ENCODE measurements at places on chromosomes 16 and 17. TPM values are rescaled to one million over a fixed set of nuclear protein-coding genes. Genes with fewer than 3 reads are reported as not detected.

SYNGR3 gene
- total RNA-seq = 44.9 TPM

ANKRD40CL gene
- not detected for total RNA-seq

GRCh38 chr17:55117164-55117563 lies 147.6 kb upstream of the HLF start:
- no peak for DNase-seq

LLGL2 gene
- total RNA-seq = 34.2 TPM

- no peak for DNase-seq
Measured at GRCh38 chr17:71192848-71193247, 928.0 kb upstream of the SOX9 start.

- no peak for DNase-seq
Measured at GRCh38 chr16:515175-515938, 12.2 kb upstream of the CAPN15 start.

DNA sequence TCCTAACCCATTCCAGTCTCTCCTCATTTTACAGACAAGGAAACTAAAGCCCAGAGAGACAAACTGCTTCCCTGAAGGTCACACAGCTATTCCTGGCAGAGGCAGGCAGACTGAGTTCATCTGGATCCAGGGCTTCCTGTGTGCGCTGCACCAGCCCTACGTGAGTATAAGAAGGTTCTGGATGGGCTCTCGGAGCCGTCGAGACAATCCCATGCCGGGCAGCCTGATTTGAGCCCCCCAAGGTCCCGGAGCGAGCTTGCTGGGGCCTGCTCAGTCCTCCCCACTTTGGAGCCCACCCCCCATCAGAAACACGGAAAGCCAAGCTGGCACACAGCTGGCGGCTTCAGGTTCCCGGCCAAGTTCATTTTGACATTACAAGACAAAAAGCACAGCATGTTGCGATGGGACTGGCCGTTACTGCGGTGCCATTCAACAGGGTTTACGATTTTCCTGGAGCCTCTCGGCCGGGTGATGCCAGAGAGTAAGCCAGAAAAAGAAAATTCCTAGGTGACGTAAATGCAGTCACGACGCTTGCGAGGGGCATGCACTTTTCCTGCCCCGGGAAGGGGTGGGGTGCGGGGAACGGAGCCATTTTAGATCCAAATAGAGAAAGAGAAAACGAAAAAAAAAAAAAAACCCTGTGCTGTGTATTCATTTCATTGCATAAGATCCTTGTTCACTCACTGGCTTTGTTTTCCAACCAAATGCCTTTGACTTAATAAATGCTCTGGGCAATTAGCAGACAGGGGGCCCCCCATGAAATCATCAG lies 167.1 kb upstream of the FOXF1 start:
- no peak for DNase-seq

CCL11 gene
- not detected for total RNA-seq

DBF4B gene
- total RNA-seq = 15.9 TPM

TOX3 gene
- total RNA-seq = not detected

CX3CL1 gene
- total RNA-seq = 59.5 TPM

MPV17L gene
- not detected for total RNA-seq

DNA sequence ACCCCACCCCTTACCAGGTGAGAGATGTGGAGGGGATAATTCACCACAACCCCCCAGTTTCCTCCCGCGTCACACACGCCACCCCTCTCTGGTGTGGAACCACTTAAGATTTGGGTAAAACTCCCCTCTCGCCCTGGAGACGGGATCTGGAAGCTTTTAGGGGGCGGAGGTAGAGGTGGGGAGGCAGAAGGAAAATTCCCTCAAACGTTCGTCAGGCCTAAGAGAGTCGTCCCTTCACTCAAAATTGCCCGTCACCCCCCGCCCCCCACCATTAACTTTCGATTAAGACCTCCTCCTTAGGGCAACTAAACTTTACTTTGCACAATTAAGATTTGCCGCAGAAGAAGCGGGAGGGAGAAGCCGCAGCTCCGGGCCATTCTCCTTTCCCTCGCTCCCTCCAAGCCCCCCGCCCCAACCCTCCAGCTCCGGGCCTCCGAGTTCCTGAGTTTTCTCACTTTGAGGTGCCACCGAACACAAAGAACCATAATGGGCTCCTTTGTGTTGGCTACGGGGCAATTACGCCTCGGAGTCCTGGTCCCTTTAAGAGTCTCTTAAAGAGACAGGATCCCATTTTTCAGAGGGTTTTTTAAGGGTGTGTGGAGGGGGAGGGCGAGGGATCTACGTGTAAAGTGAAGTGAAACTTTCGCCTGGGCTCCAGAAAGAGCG lies 985 bp upstream of the FZD2 start:
- DNase-seq = peak; percentile 53

SCIMP gene
- total RNA-seq = not detected

- DNase-seq = no peak
Measured at GRCh38 chr17:4195306-4195705, 52.3 kb downstream of the CYB5D2 start.

MYH1 gene
- total RNA-seq = not detected

DNA sequence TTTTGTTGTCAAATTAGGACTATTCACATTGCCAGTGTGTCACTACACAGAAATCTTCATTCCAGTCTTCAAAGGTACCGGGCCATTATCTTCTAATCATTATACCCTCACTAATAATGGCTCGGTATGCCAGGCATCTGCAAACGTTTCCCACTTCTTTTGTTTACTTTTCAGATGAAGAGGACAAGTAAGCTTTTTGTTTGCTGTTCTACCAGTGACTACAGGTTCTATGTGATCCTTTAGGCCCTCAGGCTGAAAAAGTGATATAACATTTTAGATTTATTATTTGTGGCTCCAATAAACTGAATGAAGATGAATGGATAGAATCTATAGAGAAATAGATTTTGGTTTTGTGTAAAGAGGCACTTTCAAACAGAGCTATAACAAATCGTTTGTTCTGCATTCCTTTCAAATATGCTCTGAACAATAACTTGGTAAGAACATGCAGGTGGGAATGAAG lies 403 bp upstream of the KRTAP3-1 start:
- no peak for DNase-seq

MT4 gene
- not detected for total RNA-seq

DNA sequence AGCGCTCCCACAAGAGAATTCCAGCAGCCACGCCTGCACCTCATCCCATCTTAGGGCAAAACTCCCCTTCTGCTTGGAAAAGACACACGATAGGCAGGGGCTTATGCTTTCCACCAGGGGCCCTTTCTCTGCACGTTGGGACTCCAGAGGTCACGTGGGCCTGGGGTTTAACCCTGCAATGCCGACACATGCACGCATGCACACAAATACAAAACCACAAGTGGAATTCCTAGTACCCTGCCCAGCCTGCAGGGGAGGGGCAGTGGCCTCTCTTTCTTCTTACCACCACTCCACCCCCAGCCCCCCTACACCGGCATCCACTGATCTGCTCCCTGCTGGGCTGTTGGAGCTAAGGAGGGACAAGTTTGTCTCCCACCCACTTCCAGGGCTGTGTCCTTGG lies 16.8 kb upstream of the CCDC182 start:
- DNase-seq = no peak

DNA sequence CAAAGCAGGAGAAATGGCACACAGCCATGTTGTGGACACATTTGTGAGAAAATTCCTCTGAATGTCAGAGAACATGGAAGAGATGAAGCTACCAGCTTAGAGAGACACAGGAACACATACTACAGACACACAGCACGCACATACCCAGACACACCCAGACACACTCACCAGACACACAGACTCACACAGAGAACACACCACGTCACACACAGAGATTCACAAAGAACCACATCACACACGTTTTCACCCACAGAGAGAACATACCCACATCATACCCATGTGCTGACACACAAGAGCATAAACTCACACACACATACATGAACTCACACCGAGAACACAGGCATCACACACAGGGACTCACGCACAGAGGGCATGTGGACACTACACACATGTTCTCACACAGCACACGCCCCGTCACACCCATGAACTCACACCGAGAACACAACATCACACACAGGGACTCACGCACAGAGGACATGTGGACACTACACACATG lies 124.9 kb downstream of the METRNL start:
- DNase-seq = no peak

GRCh38 chr17:17075125-17075781 lies 33.0 kb downstream of the MPRIP start:
- DNase-seq = no peak

DNA sequence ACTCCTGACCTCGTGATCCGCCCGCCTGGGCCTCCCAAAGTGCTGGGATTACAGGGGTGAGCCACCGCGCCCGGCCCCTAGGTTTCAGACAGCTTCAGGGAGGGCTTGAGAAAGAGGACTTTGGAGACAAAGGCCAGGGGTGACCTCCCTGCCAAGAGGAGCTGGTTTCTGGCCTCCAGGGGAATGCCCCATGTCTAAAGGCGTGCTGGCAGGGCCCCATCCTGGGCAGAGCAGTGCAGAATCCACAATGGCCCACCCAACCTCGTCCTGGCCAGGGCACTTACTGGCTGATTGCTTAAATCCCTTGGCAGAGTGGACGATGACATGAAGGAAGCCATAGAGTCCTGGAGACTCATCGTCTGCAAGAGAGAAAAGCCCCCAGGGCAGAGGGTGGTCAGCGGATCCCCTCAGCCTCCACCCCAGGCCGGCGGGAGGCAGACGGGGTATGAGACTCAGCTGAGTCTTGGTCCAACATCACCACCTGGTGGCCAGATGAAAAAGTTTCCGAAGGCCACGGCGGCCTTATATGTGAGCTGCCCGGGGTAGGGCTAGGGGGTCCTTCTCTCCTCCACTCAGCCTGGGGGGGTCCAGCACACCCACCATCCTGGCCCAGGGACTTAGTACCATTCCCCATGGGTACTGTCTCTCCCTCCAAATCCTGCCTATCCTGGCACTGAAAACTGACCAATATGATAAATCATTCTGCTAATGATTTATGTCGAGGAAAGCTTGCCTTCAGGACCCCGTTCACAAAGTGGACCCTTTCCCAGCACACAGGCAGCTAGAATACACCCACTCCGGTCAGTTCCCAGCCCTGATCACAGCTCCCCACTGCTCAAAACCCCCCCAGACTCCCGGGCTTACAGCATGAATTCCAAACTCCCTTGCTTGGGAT lies 59.1 kb downstream of the TIMM22 start:
- DNase-seq = peak; percentile 30

GRCh38 chr16:77077256-77077922 lies 113.6 kb upstream of the MON1B start:
- no peak for DNase-seq

GRCh38 chr16:79640513-79641360 lies 40.2 kb upstream of the MAF start:
- DNase-seq = no peak

DNA sequence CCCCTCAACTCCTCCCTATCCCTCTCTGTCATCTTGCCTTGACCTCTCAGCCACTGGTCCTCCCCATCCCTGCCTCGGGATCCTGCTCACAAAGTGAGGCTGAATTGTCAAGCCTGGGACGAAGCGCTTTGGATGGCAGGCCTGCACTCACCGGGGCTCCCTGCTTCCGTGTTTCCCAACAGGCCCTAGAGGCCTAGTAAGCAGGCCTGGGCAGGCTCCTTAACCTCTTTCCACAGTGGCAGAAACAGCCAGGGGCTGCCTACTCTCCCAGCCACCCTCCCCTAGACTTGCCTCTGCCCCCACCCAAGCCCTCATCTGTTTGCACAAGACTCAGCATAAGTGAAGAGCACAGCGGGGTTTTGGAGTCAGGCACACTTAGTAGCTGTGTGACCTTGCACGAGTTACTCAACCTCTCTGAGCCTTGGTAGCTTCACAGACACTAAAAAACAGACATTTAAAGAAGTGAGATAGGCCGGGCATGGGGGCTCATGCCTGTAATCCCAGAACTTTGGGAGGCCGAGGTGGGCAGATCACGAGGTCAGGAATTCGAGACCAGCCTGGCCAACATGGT lies 5.0 kb upstream of the FADS6 start:
- DNase-seq = no peak

DNA sequence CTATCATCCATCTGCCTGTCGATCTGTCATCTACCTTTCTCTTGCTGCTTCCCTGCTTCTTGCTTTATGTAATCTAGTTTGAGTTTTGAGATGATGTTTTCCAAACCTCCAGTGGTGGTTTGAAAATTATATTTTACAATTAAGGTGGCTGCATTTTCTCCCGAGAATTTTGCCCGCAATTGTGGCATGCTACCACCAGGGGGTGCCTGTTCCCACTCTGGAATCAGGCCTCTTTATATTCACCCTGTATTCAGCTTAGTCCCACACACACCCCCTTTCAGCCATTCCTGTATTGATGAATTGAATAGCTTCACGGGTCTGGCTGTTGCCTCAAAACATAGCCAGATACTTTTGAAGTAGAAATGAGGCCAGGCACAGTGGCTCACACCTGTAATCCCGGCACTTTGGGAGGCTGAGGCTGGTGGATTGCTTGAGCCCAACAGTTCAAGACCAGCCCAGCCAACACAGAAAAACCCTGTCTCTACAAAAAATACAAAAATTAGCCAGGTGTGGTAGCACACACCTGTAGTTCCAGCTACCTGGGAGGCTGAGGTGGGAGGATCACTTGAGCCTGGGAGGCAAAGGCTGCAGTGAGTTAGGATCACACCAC lies 3.2 kb downstream of the PRSS22 start:
- DNase-seq = no peak

CEP295NL gene
- not detected for total RNA-seq

DNA sequence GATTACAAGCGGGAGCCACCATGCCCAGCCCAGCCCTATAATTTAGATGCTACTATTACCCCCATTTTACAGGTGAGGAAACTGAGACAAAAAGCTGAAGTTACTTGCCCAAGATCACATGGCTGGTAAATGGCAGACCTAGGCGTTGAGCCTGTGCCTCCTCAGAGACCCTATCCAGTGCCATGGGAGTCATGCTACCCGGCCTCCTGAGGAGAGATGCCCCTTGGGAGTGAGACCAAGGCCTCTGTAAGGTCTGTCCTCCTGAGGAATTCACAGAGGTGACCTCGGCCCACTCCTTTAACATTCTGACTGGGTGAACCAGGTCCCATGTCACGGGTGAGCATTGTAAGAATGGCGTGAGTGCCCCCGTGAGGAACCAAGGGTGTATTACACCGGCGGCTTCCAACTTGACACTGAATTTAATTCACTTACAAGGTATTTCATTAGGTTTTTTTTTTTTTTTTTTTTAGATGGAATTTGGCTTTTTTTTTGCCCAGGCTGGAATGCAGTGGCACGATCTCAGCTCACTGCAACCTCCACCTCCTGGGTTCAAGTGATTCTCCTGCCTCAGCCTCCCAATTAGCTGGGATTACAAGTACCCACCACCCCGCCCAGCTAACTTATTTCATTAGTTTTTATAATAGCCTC lies 95.7 kb downstream of the ABCC6 start:
- DNase-seq = peak; percentile 60

DNASE1L2 gene
- total RNA-seq = not detected

GRCh38 chr16:54363766-54364165 lies 77.2 kb upstream of the IRX3 start:
- DNase-seq = no peak

- DNase-seq = no peak
Measured at GRCh38 chr16:20868890-20869289, 31.3 kb downstream of the DCUN1D3 start.

SBK1 gene
- total RNA-seq = 0.27 TPM

Measured in Caki2 (cell line).